Astrocyte of the spinal cord (primary cell): ENCODE measurements at places on chromosomes 12 and 14.

DNA sequence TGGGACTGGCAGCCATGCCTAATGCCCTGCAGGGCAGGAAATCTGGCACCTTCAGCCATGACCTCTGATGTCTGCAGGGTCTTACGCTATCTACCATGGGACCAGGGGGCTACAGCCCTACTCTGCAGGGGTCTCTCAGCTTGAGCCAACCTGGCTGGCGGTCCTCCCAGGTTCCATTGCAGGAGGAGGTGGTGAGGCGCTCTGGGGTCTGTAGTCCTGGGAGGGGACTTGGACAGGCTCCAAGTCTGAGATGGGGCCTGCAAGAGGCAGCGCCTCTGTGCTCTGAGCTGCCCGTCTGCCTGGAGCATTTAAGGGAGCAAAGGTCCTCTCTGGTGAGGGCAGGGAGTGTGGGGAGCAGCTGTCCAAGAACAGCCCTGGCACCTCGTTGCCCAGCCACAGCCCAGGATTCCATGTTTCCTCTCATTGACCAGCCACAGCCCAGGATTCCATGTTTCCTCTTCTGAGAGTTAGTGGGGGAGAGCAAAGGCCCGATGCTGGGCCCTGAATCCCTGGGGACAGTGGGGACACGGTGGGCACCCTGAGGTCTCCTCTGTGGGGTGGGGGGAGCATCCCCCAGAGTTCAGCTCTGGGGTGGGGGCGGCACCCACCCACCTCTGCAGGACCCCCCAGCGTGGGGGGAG, 655 bp downstream of the PLD4 start:
- DNase-seq: no peak

- peak; percentile 21 for DNase-seq
Observed at GRCh38 chr12:106918746-106919145, 37.0 kb upstream of the TMEM263 start.

DNA sequence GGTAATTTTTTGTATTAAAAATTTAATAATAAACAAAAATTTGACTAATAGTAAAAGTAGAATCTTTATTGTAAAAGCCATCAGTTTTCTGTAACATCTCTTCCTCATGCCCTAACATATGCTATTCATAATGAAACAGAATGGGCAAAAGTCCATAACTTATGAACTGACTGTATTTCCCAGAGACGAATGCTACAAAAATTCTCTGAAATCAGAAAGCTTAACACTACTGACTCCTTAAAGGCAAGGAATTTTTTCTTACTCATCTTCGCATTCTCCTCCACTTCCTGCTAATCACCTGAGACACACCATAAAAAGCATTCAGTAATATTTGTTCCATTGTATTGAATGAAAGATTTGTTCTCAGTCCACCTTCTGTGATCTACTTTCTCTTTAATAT, 17.6 kb downstream of the MON2 start:
- no peak for DNase-seq

- DNase-seq: no peak
Observed at GRCh38 chr14:59271256-59271655, 82.8 kb downstream of the DAAM1 start.

GRCh38 chr12:51345681-51346080, 798 bp downstream of the CELA1 start:
- peak; percentile 33 for DNase-seq

DNA sequence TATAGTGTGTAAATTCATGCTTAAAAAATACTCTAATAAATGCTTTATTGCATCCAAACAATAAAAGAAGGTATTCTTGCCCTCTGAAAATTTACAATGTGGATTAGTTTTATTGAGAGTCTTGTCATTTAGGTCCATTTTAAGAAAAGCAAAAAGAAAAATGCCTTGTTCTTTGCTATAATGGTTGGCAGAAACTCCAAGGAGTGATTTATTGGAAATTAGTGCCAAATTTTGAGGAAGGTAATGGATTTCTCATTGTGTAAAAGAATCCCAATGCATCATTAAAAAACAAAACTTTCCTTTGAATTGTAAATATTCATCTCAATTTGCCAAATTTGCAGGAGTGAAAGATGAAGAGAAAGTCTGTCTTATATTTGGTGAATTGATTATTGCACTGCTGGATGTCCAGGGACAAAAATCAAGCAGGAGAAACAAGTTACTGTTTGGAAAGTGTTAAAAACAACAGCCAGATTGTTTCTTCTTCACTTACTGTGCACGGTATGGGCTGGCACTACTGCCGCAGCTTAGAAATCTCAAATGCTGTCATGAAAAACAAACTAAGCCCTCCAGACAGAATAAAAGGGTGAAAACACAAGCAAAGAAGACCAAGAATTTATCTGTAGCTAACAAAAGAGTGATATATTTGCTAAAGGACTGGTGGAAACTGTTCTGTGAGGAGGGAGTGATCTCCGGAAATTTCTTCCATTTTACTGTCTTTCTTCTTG, 511.7 kb downstream of the TMTC2 start:
- DNase-seq: no peak

DNA sequence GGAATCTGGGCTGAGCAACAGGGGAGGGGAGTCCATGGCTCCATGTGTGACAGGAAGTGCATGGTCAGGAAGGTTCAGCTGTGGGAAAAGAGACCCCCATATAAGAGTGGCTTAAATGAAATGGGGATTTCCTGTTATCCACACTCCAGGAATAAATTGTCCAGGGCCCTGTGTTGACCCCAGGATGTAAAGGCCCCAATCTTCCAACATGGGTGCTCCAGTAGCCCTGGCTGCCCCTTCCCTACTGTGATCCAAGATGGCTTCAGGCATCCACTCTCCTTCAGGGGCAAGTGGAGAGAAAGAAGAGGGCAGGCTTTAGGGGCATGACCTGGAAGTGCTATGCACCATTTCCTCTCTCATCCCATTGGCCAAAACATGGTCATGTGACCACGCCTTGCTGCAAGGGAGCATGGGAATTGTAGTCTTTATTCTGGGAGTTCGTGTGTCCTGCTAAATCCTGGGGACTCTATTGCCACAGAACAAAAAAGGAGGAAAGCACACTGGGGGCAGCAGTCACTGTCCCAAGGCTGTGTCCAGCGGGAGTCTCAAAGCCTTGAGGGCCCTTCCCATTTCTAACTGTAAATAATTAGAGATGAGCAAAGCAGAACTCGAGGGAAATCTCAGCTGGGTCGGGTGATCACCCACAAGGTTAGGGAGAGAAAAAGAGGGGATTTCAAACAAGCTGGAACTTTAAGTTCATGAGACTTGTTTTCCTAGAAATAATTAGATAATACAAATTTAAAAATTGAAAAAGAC, 289.2 kb downstream of the ADGRD1 start:
- DNase-seq: no peak

- no peak for DNase-seq
Observed at GRCh38 chr12:89760783-89761182, 52.1 kb upstream of the ATP2B1 start.

GRCh38 chr14:96255501-96256366, at the start of gene BDKRB1:
Gene BDKRB1 (plus strand): TSS chr14:96256210. CDS start chr14:96263683, 7,473 bp downstream.
- peak; percentile 32 for DNase-seq

DNA sequence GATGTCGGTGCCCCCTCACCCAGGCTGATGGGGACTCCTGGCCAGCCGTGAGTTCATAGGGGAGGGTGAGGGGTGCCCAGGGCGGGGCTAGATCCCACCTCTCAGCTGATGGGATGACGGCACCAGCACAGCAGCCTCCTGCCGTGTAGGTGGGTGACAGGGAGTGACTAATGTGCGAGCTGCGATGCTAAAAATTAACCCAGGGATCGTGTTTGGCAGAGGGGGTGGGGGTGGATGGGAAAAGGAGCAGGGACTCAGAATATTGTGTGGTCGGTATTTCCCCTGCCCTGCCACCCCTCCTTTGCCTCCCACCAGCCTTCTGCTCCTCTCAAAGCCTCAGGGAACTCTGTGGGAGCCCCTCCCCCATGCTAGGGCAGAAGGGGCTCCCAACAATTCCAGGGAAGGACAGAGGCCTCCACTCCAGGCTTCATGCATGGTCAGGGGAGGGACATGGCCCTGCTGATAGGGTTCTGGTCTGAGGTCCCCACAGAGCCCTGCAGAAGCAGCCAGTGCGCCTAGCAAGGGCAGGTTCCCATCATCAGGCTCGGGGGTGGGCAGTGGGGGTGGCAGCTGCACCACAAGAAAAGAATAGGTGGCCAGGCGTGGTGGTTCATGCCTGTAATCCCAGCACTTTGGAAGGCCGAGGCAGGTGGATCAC, 12.5 kb downstream of the TAMALIN start:
- DNase-seq: no peak

GRCh38 chr12:12979126-12979525, 20.9 kb downstream of the HEBP1 start:
- no peak for DNase-seq

DNA sequence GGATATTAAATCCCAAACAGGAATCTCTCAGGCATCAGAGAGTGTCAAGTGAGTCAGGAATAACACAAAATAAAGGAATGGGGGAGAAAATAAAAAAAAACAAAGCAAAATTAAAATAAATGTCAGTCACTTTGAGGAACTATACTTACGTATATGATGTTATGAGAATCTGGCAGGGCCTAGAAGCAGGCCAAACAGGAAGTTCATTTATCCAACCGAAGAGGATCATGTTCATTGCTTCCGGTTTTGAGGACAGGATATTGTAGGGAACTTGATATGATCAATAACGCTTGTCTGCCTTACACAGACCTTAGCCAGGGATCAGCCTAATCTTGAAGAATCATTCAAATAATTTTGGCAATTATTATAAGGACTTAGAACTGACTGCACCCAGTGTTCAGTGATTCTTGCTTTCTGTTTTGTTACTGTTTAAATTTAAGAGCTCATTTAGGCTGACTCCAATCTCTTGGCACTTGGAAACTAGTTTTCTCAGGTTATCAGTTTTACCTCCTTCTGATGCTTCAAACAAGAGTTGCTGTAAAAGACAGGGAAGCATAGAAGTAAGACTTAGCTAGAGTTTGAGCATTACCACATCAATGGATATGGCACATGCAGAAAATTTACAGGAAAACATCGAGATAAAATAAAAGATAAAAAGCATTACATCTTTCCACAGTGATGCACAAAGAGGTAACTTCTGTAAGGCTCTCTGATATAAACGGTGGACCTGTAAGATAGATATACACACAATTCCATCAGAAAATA, 53.4 kb downstream of the ZFC3H1 start:
- no peak for DNase-seq

DNA sequence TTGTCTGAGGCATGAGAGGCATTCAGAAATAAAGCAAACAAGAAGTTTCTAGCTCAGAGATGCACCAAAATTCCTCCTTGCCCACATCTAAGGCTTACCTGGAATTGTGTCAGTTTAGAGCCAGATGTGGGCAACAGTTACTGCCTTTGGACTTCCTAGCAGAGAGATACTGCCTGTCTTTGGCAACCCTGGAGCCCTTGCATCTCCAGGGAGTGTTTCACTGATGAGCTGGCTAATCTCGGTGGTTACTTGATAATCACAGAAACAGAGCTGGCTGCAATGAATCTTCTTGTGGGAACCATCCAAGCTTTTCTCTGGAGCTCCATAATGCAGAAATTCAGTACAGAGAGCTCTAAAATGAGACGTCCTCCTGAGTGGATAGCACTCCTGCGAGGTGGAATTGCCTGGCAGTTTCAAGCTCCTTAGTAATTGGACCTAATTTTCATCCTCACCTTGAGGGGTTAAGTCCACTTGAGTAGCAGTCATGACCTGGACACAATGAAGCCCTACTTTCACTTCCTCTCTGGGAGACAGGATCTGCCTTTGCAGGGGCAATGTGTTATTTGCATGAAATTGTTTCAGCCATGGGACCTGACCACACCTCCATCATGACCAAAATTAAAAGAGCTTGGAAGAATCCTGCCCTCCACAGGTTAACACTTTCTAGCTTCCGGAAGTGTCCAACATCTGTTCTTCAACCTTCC, 108.8 kb upstream of the ARHGAP5 start:
- DNase-seq: peak; percentile 29

DNA sequence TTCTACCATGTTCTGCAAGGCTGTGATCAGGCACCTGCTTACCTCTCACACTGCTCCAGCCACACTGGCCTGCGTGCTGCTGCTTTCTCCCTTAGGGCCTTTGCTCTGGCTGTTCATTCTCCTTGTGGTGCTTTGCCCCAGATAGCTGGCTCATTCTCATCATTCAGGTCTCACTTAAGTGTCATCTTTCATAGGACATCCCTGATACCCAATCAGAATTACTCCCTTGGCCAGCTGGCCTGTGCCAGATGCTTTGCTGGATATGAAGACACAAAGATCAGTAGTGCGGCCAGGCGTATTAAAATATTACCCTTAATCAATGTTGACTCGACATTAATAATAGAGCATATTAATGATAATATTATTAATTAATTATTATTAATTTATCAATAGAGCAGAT, 143.8 kb upstream of the FGD4 start:
- DNase-seq: no peak

DNA sequence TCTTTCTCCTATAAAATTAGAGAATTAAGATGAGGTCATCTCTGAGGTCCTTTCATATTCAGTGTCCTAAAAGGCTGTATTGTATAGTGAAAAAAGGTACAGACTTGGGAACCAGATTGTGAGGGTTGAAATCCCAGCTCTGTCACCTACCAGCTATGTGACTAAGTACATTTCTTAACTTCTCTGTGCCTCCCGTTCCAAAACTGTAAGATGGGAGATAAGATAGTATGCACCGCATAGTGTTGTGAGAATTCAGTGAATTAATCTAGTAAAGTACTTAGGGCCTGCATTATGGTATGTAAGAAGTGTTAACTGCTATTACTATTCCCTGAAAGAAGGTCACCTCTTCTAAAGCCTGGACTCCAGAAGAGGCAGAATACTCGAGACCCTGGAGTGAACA, 60.6 kb downstream of the GNG2 start:
- DNase-seq: no peak

- peak; percentile 39 for DNase-seq
Observed at GRCh38 chr14:60757567-60758002, 23.0 kb downstream of the MNAT1 start.

- DNase-seq: peak; percentile 96
Observed at GRCh38 chr14:89912667-89913211, 41.8 kb downstream of the EFCAB11 start.

GRCh38 chr14:104107611-104108569, 22.4 kb downstream of the ASPG start:
- no peak for DNase-seq

DNA sequence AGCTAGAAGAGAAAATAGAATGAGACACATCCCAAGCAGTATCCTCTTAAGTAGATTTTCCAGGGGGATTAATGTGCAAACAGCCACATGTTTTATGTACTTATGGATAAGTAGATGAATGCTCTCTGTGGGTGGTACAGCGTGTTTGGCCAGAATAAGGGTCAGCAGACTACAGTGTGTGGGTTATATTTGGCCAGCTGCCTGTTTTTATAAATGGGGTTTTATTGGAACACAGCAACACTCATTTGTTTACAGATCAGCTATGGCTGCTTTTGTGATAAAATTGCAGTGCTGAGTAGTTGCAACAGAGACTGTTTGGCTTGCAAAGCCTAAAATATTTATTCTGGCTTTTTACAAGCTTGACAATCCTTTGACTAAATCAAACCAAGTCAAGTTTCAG, 780.2 kb upstream of the SEL1L start:
- no peak for DNase-seq
